ENCODE measurements at places on chromosomes 11 and 22.

- no peak for DNase-seq
Measured at GRCh38 chr11:94302776-94303175, 1.6 kb upstream of the IZUMO1R start.

DNA sequence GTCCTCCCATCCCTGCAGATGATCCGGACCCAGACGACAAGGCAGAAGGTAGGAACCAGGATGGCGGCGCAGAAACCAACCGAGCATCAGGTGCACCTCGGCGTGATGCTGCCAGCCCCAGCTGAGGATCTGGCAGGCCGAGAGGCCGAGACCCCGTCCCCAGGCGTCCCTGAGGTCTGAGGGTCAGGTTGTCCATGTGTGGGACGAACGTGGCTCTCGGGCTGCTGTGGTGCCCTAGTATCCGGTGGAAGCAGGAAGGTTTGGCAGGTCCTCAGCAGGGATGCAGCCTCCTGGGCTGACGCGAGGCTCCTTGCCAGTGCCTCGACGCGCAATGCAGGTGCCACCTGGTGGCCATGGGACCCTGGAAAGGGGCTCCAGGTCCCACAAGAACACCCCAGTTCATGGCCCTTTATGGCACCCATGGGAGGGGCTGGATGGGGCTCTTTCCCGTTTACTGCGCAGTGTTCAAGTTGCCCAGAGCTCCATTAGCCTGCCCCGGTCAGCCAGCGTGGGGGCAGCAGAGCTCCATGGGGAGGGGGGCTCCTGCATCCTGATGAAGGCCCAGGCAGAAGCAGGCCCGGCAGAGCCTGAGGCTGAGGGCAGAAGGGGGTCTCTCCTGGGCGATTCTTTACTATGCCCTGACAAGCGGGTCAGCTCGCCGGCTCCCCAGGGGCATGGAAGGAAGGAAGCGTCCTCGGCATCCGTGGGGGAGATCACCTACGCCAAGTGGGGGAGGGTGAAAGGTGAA is 129.9 kb downstream of the CTTN start:
- no peak for DNase-seq

GRCh38 chr11:44957776-44958564 is 7.3 kb upstream of the TP53I11 start:
- no peak for DNase-seq

DNA sequence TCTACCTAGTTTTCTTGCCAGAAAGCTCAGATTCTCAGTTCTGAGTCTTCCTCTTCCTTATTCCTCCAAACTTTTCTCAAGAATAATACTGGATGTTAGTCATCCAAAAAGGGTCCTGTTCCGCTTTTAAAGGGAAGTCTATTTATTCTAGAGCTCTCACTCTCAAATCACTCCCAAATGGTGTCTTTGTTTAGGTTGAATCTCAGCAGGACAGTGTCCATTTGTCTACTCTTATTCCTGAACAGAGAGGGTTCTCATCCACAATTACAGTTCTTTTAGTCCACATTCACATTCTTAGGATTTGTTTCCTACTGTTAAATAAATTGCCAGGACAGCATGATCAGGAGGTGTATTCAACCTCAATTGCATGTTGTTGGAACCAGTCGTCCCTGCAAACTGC is 61.3 kb downstream of the MUC15 start:
- no peak for DNase-seq

DNA sequence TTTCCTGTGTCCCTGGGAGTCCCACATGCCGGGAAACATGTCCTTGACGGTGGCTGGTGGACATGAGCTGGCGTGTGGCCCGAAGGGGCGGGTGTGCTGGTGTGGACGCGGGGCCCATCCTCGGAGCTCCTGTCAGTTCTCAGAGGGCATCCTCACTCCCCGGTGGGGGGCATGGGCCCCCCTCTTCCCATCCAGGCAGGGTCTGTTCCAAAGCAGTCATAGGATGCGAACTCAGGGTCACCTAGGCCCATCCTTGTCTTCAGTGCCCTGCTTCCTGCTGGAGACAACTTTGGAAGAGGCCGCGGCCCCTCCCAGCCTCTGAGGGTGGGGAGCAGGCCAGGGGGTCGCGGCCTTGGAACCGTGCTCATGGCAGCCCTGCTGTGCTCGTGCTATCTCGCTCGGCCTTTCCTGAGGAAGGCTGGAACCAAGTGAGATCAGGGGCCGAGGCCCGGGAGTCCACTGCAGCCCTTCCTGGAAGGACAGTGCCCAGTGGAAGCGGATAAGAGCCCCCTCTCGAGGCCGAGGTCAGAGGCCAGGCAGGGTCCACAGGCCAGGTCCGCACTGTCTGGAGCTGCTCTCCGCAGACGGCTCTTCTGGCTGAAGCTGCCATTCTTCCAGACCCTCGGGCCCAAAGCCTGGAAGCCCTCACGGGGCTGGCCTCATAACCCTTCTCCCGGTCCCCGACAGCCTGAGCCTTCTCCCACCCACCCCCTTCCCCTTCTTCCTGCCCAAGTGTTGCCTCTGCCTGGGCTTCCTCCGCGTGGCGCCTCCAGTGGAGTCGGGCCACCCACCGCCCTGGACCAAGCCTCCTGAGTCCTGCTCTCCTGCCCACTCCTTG is 8.7 kb downstream of the GRK2 start:
- peak; percentile 12 for DNase-seq

DNA sequence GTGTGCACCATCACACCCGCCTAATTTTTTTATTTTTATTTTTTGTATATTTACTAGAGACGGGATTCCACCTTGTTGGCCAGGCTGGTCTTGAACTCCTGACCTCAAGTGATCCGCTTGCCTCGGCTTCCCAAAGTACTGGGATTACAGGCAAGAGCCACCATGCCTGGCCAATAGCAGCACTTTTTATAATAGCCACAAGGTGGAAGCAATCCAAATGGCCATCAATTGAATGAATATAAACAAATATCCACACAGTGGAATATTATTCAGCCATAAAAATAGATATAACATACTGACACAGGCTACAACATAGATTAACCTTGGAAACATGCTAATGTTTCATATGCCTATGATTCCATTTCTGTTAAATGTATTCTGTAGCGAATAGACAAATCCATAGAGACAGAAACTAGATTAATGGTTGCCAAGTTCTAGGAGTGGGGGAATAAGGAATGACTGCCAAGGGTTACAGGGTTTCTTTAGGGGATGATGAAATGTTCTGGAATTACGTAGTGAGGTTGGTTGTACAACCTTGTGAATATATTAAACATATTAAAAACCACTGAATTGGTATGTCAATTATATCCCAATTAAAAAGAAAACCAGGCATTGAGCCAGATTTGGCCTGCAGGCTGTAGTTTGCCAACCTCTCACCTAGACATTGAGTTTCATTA is 4.8 kb downstream of the VPS51 start:
- DNase-seq = no peak

DNA sequence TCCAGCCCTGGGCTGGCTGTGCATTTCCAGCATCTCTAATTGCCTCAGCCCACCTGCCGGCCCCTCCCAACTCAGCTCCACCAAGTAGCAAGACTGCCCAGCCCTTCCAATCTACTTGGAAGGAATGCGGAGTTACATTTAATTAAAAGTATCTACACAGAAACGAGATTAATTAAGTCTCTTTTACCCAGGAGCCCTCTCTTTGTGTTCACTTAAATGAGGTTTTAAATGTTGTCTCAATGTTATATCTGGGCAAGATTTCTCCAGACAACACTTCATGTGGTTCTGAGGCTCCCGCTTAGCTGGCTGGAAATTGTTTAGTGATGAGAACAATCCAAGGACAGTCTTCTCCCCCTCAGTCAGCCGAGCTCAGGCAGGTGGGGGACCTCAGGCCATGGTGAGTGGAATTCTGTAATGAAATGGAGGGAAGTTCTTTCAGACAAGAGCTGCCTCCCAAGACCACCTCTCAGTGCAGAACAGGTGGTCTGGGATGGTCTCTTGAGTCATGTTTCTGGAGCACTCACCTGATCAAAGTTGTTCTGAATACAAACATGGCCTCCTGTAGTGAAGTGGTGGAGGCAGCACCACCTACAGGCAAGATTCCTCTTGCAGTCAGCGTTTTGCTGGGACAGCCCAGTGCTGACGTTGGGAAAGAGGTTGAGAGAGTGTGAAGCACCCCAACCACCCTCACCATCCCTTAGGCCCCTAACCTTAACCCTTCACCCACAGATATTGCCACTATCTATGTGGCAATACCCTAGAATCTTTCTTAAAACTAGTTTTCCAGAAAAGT is 371.6 kb downstream of the CADM1 start:
- no peak for DNase-seq

DNA sequence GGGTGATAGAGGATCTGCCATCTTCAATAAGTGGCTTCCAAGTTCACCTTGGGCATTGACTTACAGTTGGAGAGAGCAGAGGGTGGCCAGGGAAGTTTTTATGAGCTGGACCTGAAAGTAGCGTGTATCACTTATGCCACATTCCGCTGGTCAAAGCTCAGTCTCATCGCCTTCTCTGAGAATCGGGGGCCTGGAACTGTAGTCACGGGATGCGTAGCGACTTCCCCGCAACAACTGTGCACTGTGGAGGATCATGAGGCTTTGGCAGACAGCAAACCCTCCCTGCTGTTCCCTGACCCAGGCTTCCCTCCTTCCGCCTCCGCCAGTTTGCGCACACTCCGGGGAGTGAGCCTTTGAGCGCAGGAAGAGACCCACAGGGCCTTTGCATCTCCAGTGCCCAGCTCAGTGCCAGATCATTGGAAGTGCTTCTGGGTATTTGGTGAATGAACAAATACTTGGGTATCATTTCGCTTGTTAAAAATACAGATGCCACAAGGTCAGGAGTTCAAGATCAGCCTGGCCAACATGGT is 95.5 kb downstream of the CEP164 start:
- DNase-seq = no peak

- no peak for DNase-seq
Measured at GRCh38 chr11:111518668-111519067, 4.1 kb downstream of the HOATZ start.

DNA sequence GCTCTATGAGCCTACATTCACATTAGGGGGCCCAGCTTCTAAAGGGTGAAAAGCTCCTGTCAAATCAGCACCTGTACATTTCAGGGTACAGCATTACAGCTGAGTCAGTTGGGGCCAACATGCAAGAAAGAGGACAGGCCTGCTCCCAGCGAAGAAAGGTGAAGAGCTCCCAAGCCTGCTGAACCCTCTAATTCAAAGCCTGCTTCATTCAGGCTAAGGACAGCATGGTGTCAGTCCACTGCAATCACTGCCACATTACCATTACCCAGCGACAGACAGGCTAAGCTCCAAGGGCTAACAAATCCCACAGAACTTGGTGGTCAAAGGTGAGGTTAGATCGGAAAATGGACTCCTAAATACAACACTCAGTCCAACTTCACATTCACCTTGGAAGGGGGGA is 65.4 kb upstream of the CHRM4 start:
- no peak for DNase-seq

- DNase-seq = no peak
Measured at GRCh38 chr11:128201801-128202200, 385.6 kb downstream of the ETS1 start.

DNA sequence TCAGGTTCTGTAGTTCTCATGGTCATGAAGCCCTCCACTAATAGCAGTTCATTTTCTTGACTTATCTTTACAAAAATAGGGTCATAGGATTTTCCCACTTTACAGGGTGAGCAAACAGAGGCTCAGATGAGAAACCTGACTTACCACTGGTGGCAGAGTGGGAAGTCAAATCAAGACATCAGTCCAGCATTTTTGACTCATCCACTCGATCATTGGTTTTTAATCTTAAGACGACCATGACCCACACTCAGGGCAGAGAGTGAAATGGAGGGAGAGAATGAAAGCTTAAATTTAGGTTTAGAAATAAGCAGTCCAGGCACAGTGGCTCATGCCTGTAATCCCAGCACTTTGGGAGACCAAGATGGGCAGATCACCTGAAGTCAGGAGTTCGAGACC is 42.1 kb downstream of the RTL6 start:
- DNase-seq = no peak

DNA sequence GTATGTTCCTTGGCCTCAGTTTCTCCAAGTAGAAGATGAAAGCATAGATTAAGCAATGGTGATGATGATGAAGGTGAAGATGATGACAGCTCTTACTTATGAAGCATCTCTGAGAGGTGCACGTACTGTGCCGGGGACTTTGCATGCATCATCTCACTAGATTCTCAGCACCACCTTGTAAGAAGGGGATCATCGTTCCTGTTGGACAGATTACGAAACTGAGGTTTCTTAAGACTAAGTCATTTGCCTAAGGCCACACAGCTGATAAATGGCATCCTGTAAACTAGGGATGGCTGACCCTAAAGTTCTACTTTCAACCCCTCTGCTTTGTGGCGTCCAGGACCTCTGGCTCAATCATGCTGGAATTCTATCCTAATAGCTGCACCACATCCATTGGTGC is 8.7 kb downstream of the MS4A15 start:
- DNase-seq = no peak

DNA sequence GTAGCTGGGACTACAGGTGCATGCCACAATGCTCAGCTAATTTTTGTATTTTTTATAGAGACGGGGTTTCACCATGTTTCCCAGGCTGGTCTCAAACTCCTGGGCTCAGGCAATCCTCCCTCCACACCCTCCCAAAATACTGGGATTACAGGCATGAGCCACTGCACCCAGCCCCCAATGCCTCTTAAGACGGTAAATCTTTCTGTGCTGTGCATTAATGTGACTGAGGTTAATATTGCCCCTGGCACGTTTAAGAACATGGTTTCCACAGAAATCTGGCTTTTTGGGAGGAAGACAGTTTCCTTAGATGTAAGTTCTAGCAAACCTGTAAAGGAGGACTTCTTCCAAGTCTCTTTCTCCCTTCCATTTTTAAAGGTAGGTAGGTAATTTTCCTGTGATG is 6.1 kb upstream of the HORMAD2 start:
- no peak for DNase-seq

DNA sequence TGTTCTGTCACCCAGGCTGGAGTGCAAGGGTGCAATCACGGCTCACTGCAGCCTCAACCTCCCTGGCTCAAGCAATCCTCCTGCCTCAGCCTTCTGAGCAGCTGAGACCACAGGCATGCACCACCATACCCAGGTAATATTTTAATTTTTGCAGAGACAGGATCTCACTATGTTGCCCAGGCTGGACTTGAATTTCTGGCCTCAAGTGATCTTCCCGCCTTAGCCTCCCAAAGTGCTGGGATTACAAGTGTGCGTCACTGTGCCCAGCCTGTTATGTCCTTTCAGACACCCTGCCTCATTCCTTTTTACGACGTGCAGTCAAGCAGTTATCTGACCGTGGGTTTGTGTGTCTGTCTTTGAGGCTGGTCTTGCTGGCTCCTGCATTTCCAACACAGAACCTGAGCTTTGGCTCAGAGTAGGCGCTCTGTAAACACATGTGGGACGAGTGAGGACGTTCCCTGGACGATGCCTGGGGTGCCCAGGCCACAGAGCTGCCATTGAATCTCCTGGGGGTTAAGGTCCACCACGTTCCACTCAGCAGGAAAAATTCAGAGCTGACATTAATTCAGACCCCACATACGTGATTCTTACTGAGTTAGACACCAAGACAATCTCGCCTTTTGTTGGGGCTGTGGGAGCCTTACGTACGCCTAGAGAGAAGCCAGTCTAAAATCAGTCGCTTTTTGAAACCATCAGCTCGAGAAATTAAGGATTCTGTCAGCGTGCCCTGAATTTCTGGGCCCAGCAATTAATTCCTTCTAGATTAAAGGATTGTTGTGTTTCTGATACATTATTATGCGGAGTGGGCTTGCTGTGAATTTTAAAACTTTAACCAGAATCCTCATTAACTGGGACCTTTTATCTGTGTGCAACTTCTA is 21.5 kb upstream of the EMID1 start:
- DNase-seq = no peak

- DNase-seq = peak; percentile 36
Measured at GRCh38 chr22:38570779-38571364, 889 bp upstream of the DMC1 start.

- no peak for DNase-seq
Measured at GRCh38 chr22:45859231-45860161, 117.5 kb downstream of the WNT7B start.

Data from activated naive CD4-positive, alpha-beta T cell treated with anti-CD3 and anti-CD28 coated beads, Interleukin-2, amount 50 U/mL, for 16 hours (primary cell).